ENCODE measurements at places on chromosomes 6 and 20.

- DNase-seq = peak; percentile 41
Observed at GRCh38 chr6:22149096-22149495, 147.7 kb downstream of the PRL start.

- DNase-seq = no peak
Observed at GRCh38 chr20:53708129-53708968, 114.7 kb upstream of the ZNF217 start.

DNA sequence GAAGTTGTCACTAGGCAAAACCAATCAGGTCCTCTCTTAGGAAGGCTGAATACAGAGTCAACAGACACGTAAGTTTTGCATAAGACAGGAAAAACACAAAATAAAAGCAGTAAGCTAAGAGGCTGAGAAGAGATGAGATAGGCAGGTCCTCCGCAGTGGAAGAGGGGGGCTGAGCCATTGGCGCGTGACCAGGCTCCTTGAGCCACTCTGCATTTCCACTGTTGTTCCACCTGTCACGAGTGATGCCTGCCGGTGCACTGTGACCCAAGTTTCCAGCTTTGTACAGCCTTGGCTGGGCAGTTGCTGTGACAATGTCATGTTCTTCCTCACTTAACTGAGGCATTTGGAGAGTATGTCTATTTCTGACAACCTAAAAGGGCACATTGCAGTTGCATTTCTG is 58.6 kb downstream of the NUDT3 start:
- no peak for DNase-seq

GRCh38 chr6:143561105-143561704 is 49.7 kb upstream of the FUCA2 start:
- DNase-seq = no peak

GRCh38 chr6:10720265-10720959 is 2.5 kb upstream of the TMEM14C start:
- no peak for DNase-seq

DNA sequence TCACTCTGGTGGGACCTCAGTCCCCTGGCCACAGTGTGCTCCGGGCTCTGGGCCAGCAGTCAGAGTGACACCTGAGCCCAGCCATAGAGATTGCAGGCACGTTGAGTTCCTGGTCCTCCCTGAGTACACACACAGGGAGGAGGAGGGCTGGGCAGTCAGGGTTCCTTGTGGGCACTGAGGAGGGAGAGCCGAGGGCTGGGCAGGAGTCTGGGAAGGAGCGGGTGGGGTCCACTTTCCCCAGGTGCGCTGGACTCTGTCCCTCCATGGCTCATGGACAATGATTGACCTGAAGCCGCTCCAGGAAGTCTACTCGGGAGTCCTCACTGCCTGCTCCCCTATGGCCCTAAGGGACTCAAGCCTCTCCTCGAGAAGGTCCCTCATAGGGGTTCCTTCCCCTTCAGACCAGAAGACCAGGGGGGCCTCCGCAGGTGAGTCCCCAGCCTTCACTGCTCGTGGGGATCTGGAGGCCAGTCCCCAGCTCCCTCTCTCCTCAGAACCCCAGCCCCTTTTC is 1.1 kb downstream of the SLC44A4 start:
- DNase-seq = no peak

DNA sequence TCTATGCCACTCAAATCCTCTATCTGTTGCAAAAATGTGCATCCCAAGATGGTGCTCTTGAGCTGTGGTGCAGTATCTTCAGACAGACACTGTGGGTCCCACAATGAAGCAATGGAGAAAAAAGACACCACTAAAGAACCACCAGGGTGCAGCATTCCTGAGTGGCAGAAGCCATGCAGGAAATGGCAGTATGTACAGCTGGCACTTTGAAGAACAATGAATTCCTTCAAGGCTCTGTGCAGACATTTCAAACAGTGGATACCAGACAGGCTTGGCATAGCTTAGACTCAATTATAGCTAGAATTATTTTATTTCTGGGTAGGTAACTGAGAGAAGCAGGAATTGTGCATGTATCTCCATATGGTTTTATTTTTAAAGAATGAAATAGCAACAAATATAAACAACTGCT is 24.0 kb upstream of the HDAC2 start:
- DNase-seq = peak; percentile 96

- DNase-seq = no peak
Observed at GRCh38 chr20:64050261-64051032, 1.0 kb upstream of the SOX18 start.

DNA sequence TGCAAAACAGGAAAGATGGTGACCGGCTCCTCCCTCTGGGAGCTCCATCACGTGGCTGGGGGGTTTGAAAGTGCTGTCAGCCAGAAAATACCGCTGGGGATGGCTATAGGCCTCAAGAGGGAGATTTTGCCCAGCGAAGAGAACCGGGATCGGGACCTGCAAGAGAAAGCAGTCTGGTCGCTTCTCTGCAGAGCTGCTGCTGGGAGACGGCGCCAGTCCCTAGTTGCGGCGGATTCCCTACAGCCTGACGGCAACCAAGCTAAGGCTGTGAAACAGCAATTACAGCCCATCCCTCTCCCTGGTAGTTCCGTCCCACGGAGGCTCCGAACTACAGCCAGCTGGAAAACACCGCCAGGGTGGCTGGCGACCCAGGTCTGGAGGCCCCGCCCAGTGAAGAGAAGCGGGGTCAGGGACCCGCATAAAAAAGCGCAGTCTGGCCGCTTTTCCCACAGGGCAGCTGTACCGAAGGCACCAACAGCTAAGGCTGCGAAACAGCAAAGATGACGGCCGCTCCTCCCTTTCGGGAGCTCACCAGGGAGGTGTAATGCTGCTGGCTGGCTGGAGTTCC is 238.1 kb upstream of the IRAK1BP1 start:
- peak; percentile 6 for DNase-seq

DNA sequence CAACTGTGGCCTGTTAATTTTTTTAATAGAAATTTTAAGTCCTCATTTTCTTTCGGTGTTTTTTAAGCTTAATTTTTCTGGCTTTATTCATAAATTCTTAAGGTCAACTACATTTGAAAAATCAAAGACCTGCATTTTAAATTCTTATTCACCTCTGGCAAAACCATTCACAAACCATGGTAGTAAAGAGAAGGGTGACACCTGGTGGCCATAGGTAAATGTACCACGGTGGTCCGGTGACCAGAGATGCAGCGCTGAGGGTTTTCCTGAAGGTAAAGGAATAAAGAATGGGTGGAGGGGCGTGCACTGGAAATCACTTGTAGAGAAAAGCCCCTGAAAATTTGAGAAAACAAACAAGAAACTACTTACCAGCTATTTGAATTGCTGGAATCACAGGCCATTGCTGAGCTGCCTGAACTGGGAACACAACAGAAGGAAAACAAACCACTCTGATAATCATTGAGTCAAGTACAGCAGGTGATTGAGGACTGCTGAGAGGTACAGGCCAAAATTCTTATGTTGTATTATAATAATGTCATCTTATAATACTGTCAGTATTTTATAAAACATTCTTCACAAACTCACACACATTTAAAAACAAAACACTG is 10.1 kb downstream of the HFE start:
- DNase-seq = peak; percentile 84

DNA sequence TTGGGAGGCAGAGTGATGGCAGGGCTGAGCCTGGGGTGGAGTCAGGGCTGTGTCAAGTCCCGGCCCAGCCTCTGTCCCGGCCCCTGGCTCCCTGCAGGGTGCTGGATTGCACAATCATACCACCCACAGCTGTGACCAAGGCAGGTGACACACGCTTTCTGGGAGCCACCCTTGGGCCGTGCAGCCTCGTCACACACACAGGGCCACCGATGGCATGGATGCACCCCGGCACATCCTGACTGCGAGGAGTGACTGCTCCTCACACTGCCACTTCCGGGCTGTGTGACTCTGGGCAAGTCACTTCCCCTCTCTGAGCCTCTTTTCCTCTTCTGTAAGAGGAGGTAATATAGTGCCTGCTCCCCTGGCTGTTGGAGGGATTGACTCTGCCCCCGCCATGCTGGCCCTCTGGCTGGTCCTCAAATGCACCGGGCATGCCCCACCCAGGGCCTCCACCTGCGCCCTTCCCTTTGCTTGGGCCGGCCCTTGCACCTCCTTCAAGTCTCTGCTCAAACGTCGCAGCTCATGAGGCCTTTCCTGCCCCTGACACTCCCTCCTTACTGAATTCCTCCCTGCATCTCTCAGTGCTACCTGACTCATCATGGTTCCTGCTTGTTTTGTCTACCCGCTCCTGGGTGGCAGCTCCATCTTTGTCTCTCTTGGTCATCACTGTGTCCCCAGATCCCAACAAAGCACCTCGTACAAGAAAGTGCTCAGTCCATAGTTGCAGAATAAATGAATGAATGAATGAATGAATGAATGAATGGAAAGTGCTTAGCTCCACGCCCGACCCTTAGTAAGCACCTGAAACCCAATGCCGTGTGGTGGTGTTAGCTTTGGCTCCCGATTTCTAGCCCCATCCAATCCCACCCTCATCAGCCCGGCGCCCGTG is 93.5 kb downstream of the CEBPB start:
- DNase-seq = no peak

DNA sequence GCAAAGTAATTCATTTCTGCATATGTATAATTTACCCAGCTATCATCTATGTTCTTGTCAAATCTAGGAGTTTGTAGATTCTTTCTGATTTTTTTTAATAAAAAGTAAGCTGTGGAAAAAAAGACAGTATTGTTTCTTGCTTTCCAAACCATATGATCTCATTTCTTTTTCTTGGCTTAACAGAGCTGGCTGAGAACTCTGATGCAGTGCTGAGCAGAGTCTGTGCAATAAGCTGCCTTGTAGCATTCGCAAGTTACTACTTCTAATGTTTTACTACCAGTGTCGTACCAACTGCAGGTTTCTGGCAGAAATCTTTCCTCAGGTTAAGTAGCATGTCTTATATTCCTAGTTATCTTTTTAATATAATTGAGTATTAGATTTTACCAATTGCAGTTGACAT is 15.6 kb downstream of the RRBP1 start:
- no peak for DNase-seq

Data from SK-MEL-5 (cell line).